ENCODE measurements at places on chromosomes 12 and 14.

GRCh38 chr14:104542871-104543830 is 36.4 kb upstream of the C14orf180 start:
- DNase-seq, result peak; percentile 94

- no peak for DNase-seq
Observed at GRCh38 chr12:2194060-2194459, 141.3 kb downstream of the CACNA1C start.

DNA sequence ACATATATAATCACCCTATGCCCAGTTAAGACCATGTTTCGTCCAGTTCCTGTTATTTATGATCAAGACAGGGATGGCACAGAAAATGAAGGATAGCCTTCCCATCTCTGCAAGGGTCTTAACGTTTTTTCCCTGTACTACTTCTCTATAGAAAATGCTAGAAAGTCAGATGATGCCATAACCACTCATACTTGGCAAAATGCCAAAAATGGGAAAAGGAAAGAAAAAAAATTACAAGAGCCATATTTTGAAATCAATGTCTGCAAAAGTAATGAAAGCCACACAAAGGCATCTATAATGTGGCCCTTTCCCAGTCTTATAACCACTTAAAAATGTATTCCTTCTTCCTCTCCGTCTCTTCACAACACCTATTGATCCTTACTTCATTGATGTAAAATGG is 1.8 kb upstream of the MYL6B start:
- peak; percentile 57 for DNase-seq

DNA sequence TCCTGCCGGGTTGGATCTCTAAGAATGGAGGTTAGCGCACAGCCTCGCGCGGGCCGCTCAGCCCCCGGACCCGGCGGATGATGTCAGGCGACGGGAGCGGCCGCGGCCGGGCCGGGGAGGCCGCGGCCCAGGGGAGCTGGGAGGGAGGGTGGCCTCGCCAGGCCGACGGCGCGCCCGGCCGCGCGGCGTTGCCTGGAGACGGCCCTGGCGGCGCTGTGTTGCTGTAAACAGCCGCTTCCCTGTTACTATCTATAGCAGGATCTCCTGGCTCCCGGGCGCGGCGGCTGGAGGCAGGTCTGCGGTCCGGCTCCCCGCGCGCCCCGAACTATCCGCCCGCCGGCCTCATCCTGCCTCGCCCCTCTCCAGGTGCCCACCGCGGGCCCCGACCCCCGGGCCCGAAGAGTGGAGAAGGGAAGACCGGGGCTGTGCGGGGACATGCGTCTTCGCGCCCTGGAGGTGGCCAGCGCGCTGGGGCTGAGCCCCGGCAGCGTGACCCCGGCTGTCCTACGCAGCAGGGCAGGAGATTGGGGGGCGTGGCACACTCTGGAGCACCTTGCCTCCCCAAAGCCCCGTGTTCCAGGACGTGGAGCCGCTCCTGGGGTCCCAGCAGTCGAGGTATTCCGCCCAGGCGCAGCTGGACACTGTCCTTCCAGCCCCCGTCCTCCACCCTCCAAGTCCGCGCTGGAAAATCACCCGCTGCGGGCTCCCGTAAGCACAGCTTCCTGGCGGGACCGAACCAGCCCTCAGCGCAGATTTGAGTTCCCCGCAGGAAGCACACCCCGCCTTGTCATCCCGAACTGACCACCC is 1.4 kb upstream of the FOS start:
- peak; percentile 54 for DNase-seq

- peak; percentile 77 for DNase-seq
Observed at GRCh38 chr12:108641446-108642268, 8.0 kb upstream of the SELPLG start.

DNA sequence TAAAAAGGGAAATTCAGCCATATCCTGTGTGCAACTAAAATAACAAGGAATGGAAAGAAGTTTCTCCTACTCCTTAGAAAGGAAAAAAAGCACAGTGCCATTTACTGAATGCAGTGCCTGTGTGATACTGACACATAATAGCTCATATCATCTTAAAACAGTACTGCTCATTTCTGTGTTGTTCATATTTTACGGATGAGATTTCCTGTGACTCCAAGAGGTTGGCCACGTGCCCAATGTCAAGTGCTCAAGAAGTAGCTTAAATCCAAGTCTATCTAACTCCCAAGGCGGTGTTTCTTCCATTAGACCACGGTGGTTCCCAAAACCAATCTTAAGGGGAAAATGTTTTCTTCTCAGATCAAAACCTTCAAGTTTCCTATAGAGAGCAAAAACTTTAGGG is 20.0 kb downstream of the MAP3K9 start:
- no peak for DNase-seq

DNA sequence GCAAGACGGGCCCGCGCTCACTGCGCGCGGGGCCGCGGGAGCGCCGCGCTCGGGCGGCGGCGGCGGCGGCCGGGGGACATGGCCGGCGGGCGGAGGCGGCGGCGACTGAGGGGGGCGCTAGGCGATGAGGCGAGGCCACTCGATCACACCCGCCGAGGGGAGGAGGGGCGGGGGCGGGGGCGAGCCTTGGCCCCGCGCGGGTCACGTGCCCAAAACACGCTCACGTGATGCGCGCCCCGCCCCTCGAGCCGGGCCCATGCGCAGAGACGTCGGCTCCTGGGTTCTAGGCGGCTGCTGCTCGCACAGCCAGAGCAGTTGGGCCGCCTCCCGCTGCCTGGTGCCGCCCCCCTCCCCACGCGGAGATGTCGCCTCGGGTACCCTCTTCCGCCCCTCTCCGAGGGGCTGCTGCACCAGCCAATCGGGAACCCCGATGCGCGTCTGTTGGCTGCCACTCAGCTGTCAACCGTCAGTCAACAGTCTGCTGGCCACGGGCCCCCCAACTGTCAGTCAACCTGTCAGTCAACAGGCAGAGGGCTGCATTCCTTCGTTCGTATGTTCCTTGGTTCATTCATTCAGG is at the start of gene SPPL3:
Gene SPPL3 (minus strand): TSS at position 162 of the 577 bp plus-strand sequence. CDS start 491 bp downstream, outside the sequence.
- DNase-seq, result peak; percentile 97

DNA sequence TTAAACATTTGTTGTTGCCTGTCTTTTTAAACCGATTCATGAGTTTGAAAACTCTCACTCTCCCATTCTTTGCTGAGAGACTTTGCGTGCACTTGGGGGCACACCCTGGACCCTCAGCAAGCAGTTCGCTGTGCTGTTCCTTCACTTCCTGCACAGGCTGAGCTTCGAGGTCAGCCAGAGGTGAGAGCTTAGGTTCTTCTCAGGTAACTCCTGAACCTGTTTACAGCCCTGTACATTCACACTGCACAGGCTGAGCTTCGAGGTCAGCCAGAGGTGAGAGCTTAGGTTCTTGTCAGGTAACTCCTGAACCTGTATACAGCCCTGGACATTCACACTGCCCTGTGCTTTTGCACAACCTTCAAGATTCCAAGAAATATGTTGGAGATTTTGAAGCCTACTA is 9.8 kb upstream of the CLECL1 start:
- no peak for DNase-seq

DNA sequence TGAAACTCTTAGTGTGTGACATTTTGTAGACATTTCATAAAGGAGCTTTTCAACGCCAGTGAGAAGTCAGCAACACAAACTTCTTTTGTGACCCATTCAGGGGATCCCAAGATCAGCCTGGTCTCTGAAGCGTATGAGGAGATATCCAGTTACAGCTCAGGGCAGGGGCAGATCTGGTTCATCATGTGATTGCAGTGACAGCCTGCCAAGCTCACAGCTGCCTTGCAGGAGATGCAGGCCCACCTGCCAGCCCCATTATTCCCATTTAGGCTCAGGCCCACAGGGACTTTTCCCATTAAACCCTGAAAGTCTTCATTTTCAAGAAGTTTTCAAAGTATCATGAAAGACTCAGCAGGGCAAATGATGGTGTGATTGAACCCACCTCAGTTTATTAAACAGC is 38.3 kb downstream of the SRGAP1 start:
- DNase-seq, result no peak

- peak; percentile 97 for DNase-seq
Observed at GRCh38 chr14:87049950-87050349, 943.0 kb downstream of the GALC start.

- no peak for DNase-seq
Observed at GRCh38 chr14:22739423-22739822, 27.1 kb upstream of the OXA1L start.

GRCh38 chr12:20490213-20490612 is 121.9 kb downstream of the PDE3A start:
- no peak for DNase-seq

All from Karpas-422 (cell line).